ENCODE measurements at places on chromosomes 3 and 15.

DNA sequence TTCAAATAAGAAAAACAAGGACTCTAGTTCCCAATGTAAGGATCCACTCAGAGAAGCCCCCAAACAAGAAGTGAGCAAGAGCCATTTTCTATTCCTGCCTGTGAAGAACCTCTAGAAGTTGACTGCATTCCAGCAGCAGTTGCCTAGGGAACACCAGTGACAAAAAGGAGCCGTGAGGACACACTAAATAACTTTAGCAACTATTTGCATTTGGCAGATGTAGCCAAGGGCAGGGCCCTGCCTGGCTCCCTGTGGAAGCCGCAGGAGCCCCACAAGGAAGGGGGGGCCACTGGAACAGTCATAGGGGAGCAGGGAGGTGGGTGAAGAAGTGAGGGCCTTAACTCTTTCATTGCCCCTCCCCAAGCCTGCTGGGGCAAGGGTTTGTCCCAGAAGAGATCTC lies 470.2 kb upstream of the PROK2 start:
- no peak for DNase-seq

GRCh38 chr3:151639418-151639740 lies 94.3 kb upstream of the AADACL2 start:
- DNase-seq, result no peak

DNA sequence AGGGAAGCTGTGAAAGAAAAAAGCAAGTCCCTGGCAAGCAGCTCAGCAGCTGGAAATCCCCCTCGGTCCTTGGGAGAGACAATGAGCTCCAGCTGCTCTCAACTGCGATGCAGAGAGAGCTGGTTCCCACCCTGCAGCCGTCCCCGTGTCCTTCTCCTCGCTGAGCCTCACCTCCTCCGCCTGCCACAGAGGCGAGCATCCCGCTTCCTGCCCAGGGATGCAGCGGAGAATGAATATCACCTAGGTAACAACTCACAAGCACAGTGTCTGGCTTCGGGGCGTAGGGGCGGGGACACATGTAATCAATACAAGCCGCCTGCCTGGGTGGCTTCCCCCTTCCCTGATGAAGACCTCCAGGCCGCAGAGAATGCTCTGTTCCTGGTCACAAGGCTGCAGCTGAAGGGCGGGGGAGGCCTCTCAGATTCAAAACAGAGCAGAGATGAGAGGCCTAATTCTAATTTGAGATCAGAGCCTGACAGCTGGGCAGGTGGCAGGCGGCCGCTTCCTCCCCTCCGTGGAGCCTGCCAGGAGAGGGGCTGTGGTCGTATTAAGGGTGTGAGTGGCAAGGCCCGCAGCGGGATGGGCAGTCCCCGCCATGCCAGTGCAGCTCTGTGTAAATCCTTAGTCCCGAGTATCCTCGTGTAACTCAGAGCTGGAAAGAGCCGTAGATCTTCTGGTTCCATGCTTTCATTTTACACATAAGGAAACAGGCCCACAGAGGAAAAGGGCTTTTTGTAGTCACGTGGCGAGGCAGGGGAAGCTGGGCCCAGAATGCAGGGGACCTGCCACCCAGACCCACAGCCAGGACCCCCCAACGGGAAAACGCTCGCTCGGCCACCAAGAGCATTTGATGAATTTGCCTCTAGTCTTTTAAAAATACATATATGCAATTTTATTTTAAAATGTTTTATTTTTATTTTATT lies 24.3 kb downstream of the ZDHHC19 start:
- no peak for DNase-seq

DNA sequence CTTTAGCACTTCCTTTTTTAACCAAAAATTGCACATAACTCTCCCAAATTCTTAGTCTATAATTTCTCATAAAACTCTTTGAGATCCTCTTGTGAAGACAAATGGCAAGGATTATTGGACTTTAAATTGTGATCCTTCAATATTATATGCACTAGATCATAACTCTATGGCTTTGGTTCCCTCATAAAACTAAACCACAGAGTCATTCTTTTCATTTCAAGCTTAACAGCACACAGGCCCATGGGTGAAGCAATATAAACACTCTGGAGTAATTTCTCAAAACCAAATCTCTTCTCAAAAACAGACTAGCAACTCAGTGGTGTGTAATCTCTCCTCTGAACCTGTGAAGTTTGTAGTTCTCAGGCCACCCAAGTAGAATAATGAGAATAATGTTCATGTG lies 171.0 kb upstream of the NECTIN3 start:
- DNase-seq, result no peak

DNA sequence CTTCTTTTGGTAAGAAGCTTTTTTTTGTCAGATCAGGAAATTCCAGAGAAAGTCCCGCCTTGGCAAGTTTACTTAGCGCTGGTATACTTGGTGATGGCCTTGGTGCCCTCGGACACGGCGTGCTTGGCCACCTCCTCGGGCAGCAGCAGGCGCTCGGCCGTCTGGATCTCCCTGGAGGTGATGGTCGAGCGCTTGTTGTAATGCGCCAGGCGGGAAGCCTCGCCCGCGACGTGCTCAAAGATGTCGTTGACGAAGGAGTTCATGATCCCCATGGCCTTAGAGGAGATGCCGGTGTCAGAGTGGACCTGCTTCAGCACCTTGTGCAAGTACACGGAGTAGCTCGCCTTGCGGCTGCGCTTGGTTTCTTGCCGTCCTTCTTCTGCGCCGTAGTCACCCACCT lies 46.6 kb downstream of the QTRT2 start:
- DNase-seq, result no peak

- DNase-seq, result no peak
These were observed 604 bp upstream of the MED12L start for GRCh38 chr3:151084893-151085226.

GRCh38 chr3:67109651-67110204 lies 111.6 kb downstream of the KBTBD8 start:
- DNase-seq, result no peak

DNA sequence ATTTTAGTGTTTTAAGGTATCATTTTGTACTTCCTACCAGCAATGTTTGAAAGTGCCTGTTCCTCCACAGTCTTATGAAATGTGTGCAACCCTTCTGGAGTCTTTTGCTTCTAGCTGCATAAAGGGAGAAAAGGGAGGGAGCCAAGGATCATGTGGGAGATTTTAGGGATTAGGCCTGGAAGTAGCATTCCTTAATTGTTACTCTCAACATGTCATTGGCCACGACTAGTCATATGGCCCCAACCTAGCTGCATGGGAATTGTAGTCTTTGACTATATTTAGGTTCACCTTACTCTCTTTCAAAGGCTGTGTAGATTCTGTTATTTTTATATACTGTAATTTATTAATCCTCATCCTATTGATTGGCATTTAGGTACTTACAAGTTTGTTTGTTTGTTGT lies 14.9 kb downstream of the CRTAP start:
- no peak for DNase-seq

DNA sequence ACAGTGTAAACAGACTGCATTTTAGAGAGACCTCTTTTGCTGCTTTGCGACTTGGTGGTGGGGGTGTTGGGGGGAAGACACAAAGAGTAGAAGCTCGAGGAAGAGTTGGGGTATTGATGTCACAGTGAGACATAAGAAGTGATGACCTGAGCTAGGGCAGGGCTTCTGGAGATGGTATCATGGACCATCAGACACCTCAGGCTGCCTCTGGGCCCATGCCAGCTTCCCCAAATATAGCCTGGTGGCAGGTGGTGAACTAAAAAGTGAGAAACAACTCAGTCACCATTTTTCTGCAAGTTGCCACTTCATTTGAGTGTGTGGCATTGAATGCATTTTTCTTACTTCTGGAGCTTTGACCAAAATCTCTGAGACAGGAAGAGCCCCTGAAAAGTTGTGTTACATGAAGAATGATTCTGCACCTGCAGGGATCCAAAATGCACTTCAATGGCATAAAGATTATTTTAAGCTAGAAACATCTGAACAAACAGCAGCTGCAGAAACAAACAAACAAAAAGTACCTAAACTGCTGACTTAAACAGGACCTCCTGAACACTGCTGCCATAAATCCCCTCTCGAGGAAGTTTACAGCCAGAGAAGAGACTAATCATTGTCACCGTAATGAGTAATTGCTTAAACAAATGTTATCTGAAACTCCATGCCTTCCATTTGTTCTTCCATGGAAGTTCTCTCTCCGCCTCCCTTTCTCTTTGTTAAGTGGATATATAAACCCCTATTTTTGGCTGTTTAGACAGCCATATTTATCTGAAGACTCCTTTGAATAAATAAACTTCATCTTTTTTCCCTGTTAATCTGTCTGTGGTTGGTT lies 15.2 kb upstream of the XIRP1 start:
- no peak for DNase-seq

GRCh38 chr3:156332304-156332703 lies 211.9 kb downstream of the KCNAB1 start:
- no peak for DNase-seq

GRCh38 chr3:111901637-111902036 lies 42.6 kb downstream of the PHLDB2 start:
- DNase-seq, result no peak

- DNase-seq, result no peak
These were observed 41.7 kb downstream of the KIF15 start for GRCh38 chr3:44803298-44803697.

GRCh38 chr3:133673746-133674145 lies 12.0 kb upstream of the TOPBP1 start:
- DNase-seq, result no peak

DNA sequence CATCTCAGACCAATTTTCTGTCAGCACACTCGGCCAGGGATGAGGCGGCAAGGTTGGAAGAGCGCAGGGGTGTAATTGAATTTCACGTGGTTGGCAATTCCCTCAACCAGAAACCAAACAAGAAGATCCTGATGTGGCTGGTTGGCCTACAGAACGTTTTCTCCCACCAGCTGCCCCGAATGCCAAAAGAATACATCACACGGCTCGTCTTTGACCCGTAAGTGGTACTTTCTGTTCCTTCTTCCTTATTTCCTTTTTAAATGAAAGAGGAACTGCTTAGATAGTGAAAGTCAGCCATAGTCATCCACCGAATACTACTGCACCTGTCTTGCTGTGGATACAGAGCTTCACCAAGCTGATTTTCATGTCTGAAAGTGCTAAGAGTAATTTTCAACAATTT lies 60.1 kb downstream of the SGO1 start:
- DNase-seq, result no peak

DNA sequence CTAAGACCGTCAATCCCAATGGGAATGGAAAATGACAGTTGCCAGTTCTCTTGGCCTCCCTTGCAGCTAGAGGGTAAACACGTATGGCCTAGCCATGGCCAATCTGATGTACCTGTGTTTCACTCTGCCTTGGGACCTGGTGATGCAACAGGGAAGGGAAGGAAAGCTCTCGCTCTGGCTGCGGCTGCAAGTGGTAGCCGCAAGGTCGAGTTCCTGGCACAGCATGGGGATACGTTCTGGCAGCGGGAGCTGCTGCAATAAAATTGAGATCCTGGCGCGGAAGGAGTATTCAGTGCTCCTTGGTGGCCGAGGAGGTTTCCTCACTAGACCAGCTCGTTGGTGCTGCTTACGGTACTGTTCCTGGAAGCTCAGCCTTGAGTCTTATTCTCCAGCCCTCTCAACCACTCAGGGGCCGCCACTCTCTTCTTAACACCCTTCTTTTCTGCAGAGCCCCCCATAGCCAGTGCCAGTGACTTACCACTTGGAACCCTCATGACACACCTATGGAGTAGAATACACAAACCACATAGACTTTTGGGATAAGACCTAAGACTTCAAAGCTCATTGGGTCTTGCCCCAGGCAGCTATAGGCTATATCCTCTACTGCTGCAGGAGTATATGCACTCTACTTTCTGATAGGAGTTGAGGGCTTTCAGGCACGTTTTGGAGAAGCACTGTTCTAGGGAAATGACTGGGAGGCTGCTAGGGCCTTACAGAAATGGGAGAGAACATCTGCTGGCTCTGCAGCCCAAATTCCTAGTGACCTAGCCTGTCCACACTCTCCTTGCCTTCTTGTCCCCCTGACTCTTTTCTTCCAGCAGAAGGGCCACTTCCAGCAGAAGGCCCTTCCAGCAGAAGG lies 2.7 kb downstream of the KY start:
- DNase-seq, result no peak

DNA sequence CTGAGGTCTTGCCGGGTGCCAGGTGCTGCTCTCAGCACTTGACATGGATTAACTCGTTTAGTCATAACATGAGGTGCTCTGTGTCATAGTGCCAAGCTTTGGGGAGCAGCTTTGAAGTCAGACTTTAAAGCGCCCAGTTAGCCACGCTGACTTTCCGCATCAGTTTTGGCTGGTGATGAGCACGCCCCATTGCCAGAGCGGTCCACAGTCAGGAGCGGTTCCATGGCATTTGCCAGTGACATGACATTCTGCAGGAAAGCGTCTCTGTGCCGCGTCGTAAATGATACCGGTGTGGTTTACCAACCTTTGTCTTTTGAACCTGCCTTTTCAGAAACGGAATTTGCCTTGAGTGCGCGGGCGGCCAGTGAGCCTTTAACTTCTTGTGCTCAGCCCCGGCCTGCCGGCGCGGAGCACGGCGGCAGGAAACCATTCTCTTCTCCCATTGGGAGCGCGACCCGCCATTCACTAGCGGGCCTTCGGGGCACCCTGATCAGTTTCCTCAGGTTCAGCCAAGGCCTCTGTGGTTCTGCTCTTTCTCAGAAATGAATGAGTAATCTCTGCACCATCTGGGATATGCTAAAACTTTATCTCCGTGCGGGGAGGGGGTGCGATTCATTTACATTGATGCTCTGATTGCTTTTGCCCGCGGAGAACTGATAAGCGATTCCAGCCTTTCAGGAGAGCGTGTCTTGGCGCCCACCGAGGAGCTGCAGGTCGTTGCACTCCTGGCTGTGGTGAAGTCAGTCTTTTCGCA lies 1.7 kb upstream of the SLC2A2 start:
- DNase-seq, result peak; percentile 17

GRCh38 chr3:186286114-186286513 lies 75.9 kb downstream of the DGKG start:
- no peak for DNase-seq

DNA sequence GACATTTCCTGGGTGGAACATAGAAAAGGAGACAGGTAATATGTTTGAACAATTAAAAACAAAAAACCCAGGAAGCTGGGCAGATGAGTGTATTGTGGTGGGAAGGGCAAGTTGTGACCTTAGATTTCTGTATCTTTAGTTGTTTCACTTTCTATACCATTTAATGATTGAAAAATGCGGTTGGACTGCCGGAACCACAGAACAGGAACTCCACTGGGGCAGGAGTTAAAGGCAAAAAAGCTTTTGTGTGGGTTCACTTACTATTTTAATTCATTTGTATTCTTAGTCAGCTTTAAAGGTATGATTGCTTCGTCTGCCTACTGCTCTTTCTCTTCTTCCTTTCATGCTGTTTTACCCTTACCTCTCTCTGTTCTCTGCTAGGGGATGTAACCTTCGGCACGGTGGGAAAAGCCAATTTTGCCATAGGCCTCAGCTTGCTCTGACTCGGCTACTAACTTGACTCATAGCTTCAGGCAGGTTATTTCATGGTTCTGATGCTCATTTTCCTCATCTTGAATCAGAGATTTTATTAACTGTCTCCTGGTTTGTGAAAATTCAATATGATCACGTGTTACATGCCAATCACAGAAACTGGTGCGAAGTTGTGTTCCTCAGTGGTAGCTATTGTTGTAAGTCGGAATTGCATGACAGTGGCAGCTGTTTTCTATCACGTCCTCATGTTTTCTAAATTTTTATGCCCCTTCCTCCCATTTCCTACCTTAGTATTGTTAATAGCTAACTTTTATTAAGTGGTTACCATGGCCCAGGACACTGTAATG lies 1.6 kb upstream of the MCTP2 start:
- DNase-seq, result no peak

GRCh38 chr15:65870889-65871533 lies 1.7 kb downstream of the RAB11A start:
- DNase-seq, result no peak

All from activated CD8-positive, alpha-beta memory T cell treated with anti-CD3 and anti-CD28 coated beads for 48 hours (primary cell).